COR-L47 (cell line): ENCODE measurements at places on chromosomes 16 and 17.
A peak's percentile ranks its signal among the peaks of the same experiment; 100 is the strongest.

GRCh38 chr17:75371339-75371738 lies 34.1 kb downstream of the GRB2 start:
- DNase-seq = no peak

DNA sequence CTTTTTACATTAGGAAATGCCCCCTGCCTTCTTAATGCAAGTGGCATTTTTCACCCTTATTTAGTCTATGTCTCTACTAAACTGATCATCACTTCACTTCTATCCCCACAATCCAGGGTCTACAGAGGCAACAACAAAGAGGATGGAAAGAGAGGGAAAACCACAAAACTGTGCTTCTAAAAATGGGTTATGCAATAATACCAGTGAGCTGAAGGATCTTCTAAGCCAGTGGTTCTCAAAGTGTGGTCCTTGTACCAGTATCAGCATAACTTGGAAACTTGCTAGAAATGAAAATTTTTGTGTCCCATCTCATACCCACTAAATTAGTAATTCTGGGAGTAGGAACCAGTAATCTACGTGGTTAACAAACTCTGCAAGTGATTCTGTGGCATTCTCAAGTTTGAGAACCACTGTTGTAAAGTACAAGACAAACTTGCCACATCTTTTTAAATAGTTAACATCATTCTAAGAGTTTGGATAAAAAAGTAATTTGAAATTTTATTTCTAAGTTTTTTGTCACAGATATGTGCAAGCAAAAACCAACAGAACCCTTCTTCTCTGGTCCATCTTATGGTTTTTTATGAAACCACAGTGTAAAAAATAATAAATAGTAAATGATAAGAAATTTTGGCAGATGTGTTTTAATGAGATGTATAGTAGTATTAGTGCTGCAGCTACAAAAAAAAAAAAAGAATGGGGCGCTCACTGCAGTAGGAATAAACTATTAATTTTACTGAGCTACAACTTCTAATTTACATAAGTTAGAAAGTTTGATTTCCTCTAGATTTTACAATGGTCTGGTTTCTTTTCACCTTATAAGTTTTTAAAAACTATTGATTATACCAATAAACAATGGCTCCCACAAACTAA lies 16.2 kb downstream of the CDC27 start:
- DNase-seq = no peak

GRCh38 chr16:84952335-84953189 lies 58.8 kb downstream of the ZDHHC7 start:
- DNase-seq = peak; percentile 61

GRCh38 chr17:56679115-56679776 lies 85.7 kb downstream of the NOG start:
- no peak for DNase-seq

DNA sequence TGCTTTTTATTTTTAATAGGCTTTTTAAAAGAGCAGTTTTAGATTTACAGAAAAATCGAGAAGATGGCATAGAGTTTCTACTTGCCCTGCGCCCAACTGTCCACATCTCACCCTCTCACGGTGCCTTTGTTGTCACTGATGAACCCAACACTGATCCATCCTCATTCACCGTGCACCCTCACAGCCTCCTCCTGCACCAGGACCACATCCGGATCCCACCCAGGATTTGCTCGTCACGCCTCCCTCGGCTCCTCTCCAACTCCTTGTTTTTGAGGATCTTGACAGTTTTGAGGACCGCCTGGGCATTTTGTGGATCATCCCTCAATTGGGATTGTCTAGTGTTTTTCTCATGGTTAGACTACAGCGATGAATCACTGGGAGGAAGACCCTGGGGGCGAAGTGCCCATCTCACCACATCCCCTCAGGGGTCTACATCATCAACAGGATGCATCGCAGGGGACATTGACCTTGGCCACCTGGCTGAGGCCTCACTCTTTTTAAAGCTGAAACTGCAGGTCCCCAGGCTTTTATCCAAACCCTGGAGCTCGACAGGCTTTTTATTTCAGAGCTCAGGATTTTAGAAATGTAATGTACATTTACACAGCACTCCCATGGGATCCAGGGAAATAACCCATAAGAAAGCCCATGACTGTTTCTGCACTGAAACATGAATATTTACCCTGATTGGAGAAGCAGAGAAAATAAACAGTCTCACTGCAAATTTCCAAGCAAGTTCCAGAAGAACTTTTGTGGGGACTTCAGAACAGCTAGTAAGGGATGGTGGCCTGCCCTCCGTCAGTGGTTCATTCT lies 71.8 kb upstream of the ZNF469 start:
- DNase-seq = no peak

GRCh38 chr17:5283571-5284315 lies 1.7 kb downstream of the RABEP1 start:
- no peak for DNase-seq

DNA sequence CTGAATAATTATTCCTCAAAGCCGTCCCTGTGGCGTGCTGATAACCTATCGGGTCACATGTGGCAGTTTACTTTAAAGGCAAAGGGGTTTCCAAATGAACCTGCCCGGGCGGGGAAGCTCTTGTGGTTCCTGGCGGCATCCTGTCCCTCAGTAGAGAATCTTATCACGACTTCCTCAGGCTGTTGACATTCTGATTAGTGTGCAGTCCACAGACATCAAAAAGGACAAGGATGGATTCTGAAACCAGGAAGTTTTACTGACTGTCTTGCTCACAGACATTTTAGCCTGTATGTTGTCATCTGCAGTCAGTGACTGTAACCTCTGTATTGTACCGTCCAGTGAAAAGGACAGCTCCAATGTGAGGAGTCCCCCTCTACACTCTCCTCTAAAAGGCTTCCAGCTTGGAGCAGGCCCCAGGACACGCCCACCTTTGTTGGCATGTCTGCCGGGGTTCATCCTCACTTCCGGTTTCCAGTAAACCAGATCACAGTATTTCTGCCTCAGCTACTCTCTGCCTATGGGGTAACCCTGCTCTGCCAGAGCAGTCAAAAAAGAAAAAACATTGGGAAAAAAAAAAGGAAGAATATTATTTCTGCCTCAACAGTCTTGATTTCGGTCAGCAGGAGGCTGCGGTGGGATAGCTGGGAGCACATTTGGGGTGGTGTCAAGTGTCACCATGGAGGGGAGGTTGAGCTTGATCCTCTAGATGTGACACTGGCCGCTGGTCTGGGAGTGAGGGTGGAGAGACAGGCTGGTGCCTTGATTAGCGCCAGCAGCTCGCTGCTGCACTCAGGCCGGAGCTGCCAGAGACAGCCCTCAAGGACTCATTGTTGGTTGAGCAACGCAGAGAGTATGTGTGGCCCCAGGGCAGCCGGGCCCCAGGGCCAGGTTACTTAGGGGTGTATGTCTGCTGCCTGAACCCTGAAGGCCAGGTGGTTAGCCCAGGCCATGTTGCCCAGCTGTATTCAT lies 89.0 kb upstream of the DNAH17 start:
- DNase-seq = no peak

GRCh38 chr17:45223539-45224528 lies 2.1 kb downstream of the FMNL1 start:
- no peak for DNase-seq

DNA sequence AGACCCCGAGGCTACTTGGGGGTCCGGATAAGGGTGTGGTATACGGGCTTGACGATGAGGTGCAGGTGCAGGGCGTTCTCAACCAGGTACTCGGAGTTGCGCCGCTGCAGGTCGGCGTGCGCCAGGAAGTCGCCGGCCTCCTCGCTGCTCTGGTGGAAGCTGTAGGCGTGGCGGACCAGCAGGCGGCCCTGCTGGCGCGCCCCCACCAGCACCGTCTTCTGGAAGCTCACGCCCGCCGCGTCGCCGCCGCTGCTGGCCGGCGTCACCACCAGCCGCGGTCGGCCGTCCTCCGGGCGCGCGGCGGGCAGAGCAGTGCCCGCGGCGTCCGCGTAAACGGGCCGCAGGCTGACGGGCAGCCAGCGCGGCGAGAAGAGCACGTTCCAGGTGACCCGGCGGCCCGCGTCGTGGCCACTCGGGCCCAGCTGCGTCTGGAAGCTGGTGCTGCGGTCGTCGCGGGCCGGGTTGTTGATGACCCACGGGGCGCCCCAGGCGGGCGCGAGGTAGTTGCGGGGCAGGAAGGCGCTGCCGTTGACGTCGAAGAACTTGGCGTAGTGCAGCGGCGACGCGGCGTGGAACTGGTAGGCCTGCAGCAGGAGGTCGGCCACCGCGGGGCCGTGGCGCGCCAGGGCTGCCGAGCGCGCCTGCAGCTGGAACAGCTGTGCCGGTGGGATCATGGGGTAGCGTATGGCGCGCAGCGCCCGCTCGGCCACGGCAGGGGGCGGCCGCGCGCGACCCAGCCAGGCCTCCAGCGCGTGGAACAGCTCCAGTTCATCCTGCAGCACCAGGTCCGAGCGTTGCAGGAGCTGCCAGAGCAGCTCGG lies 4.8 kb downstream of the BTBD17 start:
- no peak for DNase-seq

GRCh38 chr17:27825459-27825858 lies 25.1 kb upstream of the NOS2 start:
- no peak for DNase-seq

DNA sequence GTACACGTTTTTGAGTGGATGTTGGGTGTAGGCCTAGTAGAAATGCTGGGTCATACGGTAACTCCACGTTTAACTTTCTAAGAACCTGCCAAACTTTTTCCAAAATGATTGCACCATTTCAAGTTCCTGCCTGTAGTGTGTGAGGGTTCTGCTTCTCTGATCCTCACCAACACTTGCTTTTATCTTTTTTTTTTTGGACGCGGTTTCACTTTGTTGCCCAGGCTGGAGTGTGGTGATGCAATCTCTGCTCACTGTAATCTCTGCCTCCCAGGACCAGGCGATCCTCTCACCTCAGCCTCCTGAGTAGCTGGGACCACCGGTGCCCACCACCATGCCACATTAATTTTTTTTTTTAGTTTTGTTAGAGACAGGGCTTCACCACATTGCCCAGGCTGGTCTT lies 23.5 kb downstream of the ZNF750 start:
- DNase-seq = no peak
